ENCODE measurements at places on chromosomes 4 and X.

DNA sequence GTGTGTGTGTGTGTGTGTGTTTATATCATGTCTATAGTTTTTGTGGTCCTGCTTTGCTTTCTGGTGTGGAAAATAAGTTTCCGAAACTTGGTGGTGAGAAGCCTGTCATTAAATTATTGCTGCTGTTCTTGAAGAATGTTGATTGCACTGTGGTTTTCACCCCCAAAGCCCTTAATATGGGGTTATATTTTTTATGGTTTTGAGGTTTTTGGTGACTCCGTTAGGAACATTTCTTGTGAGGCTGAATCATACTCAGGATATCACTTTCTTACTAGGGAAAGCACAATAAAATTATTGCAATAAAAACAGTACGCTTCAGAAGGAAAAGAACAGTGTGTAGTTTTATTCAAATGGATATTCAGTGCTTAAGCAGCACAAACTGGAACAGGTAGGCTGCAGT, 539.1 kb upstream of the MAGEB18 start:
- no peak for DNase-seq

DNA sequence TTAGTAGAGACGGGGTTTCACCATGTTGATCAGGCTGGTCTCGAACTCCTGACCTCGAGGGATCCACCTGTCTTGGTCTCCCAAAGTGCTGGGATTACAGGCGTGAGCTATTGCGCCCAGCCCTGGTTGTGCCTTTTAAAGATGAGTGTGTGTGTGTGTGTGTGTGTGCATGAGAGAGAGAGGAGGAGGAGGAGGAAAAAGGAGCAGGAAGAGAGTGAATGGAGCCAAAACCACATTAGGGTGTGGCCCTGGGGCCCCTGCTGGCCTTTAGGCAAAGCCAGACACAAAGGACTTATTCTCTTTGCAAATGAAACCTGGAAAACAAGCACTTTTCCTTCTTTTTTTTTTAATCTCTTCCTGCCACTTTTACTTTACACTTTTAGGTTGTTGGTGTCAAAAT, 48.2 kb upstream of the KLF3 start:
- DNase-seq: no peak

DNA sequence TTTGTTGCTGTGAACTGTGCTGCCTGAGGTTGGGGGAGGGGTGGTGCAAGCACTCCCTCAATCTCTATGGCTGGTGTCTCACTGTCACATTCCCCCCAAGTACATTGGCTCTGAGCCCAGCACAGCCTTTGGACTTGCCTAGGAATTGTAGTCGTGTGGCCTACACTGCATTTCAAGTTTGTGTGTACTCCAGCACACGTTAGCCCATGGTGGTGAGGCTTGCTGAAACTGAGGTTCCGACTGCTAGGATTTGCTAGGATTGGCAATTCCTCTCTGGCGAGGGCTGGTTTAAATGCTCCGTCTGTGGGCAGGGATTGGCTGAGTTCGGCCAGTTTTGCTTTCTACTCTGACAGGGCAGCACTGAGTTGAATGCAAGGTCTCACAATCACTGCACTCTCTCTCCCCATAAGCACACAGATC, 121.7 kb upstream of the CXXC4 start:
- DNase-seq: no peak

GRCh38 chr4:98522636-98523395, 135.6 kb downstream of the TSPAN5 start:
- peak; percentile 64 for DNase-seq

GRCh38 chr4:142846108-142846728, at the start of gene INPP4B:
TSS of gene INPP4B (minus strand) at chr4:142846301.
- DNase-seq: peak; percentile 48

All from AG08395 (cell line).